ENCODE measurements at places on chromosomes 2 and 18.
A peak's percentile ranks its signal among the peaks of the same experiment; 100 is the strongest.

DNA sequence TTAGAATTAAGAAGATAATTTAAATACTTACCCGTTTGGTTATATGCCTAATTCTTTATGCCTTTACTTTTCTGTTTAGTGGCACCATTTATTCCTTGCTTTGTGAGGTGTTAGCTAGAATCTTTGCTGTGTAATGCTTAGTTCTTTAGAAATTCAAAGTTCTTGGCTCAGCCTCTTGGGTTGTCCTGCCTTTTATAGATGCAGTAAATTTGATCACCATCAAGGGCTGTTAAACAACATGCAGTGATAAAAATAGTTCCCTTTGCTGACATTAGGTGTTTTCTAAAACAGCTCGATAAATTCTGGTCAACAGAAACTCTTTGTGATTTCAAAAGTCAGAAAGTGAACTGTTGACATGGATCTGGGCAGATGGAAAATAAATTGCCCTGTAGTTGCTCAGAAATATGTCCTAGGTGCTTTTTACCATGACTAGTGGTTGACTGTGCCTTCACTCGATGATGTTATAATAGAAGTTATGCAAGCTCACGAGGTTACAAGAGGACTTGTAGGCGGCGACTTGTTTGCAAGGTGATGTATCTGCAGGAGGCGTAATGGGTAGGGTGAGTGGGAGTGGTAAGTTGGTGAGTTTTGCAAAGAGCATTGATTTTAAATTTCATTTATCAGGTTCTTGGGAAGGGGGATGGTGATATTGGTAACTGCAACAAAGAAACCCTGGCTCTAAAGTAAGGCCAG, 52.1 kb downstream of the LRRTM1 start:
- no peak for DNase-seq

DNA sequence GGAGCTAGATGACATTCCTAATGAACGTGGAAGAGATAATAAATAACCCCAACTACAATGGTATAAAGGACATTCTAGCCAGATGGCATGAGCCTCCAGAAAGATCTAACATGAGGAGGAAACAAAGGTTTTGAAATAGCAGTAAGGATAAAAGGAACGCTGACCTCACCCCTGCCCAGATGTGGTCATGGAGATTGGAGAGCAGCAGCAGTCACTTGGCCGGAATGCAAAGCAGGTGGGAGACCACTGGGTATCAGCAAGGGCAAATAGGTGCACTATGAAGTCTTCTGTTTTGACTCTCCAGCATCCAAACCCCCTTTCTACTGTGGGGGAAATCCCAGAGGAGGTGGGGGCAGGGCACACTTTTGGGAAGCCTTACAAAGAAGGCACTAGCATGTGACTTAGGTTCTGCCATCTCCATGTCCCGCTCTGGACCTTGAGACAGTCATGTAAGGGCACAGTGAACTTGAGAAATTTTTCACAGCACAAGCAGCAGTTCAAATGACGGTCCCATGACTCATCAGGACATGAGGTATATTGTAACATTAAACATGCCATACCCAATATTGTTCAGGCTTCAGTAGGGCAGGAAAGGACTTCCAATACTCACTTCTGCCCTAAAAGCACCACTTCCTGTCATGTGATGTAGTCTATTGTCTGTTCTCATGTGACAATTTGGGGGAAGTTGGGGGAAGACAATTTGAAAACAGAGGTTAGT, 55.2 kb downstream of the METTL4 start:
- no peak for DNase-seq

DNA sequence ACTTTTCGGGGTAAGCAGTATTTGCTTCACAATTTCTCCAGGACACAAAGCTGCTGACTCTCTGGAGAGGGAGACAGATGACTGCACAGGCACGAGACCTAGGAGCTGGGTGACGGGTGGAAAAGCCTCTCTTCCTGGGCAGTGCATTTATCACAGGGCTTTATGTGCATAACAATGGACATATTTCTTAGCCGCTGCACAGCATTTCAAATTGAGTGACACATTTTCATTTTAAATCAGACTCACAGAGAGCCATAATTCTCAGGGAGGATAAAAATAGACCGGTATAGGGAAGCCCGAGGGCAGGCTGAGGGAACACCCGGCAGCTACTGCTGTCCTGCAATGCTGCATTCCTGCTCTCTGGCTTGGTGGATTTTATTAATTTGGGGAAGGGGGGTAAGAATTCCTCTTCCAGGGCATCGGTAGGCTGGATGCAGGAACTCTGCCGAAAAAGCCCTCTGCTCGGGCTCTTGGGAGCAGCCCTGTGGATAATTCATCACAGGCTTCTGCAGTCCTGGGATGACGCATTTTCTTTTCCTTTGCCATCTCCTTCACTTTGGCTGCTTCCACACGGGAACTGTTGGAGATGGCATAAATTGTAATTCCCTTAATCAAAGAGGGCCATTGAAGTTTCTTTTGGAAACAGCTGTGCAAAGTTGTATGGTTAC, 108.1 kb upstream of the ACAA2 start:
- DNase-seq, result no peak

- DNase-seq, result no peak
Observed at GRCh38 chr2:229489016-229489415, 217.9 kb upstream of the PID1 start.

DNA sequence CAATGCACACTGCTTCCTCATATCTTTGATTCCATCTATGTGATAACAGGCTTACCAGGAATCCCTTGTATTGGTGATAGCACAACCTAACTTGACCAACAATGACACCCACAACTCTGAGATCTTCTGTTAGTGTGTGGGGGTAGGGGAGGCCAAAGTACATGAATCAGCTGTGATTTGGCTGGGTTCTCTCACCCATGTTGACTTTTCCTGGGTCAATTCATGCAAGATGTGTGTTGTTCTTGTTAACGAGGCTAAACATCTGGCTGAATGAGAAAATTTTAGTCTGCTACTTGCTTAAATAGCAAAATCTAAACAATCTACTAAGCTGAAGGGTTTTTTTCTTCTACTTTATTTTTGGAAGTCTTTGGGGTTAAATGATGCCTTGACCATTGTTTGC, 341.2 kb upstream of the SLC14A2 start:
- DNase-seq, result no peak

- no peak for DNase-seq
Observed at GRCh38 chr18:23284629-23285028, 149.3 kb downstream of the CABLES1 start.

DNA sequence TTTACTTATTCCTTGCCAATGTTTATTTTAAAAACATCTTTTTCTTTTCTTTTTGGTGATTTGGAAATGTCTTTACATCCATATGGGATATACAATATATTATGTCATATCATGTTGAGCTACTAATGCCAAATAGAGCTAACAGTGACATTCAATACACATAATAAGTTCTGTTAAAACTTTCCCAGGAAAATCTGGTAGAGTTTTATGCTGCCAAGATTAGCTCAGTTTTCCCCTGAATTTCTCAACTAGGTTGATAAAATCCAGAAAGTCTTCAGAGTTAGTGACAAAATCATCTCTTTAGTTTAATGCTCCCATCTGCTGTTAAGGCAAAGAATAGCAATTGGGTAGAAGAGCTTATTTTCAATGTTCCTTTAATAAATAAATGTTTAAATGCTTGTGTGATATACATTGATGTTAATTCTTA, 9.9 kb downstream of the COL3A1 start:
- DNase-seq, result peak; percentile 71

- DNase-seq, result no peak
Observed at GRCh38 chr18:78765637-78766281, 213.9 kb upstream of the SALL3 start.

DNA sequence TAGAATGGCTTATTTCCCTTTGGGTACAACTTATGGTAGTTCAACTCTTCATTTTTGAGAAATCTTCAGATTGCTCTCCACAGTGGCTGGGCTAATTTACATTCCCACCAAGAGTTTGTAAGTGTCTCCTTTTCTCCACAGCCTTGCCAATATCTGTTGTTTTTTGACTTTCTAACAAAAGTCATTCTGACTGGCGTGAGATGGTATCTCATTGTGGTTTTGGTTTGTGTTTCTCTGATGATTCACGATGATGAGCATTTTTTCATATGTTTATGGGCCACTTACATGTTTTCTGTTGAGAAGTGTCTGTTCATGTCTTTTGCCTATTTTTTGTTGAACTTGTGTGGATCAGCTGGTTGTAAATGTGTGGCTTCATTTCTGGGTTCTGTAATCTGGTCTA, 871.0 kb downstream of the EPHA4 start:
- DNase-seq, result no peak

DNA sequence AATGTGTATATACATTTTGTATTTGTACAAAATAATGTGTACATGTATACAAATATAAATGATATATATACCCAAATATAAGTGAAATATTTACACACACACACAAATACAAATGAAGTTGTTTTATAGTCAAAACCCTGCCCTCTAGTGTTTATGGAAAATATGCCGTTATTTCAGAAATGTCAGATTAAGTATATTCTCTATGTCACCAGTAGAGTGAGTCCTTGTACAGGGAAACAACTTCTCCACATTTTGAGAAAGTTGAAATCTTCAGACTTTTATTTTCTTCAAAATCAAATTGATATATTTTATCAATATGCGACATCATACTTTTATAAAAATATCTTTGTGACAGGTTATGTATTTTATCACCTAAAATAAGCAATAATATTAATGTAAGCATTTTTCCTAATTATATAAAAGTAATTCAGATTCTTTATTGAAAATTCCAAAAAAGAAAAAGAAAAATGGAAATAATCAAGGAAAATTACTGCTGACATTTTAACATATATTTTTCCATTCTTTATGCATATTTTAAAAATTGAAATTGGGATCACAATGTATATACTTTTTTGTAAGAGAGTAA, 22.4 kb downstream of the ARL6IP6 start:
- DNase-seq, result peak; percentile 70

GRCh38 chr2:97812931-97813330, 99.6 kb downstream of the ZAP70 start:
- DNase-seq, result no peak
